NCI-H1694 treated with DMSO at 0.1 percent for 48 hours (cell line): ENCODE measurements at places on chromosomes 1 and 21.
A peak's percentile ranks its signal among the peaks of the same experiment; 100 is the strongest.

- DNase-seq = no peak
Measured at GRCh38 chr1:19009882-19010321, 53.4 kb upstream of the IFFO2 start.

DNA sequence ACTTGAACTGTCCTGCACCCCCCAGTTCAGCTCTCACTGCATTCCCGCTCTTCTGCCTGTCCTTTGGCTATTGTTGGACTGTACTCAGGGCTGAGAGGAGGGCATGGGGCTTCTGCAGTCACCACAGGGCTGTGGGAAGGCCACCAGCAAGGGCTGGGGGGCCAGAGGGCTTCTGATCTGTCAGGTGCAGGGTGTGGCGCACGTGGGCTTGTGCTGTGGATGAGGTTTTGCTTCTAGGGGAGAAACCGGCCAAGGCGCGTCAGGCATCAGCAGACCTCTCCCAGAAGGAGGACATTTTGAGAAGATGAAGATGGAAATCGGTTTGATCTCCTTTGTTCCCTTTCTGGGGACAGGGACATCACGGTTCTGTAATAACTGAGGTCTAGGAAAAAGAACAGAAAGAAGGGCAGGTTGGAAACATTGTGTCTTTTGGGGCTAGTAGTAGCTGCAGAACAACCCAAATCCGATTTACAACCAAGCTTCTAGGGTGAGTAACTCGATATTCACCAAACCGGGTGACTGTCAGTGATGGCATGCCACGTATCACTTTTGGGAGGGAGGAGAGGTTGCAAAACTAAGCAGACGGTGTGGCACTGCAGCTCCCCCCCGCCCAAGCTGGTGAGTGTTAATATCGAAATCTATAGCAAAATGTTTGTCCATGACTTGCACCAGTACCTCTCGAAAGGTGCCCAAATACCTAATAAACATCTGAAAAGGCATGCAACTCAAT is 40.9 kb downstream of the AGPAT3 start:
- DNase-seq = no peak

DNA sequence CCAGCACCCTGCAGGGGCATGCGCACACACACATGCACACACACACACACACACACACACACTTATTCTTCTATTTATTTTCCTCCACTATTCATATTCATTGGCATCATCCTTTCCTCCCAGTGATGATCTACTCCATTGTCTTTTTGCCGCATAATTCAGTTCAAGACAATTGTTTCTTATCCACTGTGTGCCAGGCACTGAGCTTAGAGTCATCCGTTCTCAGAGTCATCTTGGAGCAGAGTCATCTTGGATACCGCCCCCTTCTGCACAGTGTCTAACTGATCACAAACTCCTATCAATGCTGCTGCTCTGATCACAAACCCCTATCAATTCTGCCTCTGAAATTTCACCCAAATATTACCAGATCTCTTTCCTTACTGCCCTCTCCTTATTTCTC is 102.8 kb upstream of the PROX1 start:
- DNase-seq = no peak

DNA sequence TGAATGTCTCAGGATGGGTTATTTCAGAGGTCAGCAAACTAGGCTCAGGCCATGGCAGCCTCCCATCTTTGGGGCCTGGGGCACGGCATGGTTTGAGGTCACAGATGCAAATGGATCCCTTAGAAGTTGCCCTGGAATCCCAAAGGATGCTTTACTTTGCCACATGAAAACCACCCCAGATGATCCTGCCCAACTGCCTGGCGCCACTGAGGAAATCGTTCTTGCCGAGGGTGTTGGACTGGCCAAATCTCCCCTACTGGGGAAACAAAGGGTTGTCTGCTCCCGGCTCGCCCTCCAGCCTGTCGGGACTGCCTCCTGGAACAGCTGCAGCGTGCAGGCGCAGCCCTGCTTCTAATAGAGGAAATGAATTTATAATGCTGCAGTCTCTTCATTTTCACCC is 173.0 kb upstream of the LMO4 start:
- DNase-seq = no peak

GRCh38 chr21:26047279-26047967 is 123.1 kb downstream of the APP start:
- DNase-seq = no peak

DNA sequence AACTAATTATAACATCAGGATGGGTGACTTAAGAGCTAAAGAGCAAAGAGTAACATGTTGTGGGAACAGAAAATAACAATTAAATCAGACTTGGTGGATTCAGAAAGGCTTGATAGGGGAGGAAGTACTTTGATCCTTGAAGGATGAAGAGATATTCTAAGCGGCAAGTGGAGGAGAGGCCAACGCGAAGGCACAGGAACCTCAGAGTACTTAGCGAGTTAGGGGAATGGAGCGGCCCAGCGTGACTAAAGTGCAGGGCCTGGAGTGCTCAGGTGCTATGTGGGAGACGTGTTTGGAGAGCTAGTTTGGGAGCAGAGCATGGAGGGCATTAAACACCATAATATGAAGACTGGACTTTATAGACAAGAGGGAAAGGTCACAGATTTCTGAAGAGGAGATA is 64.3 kb downstream of the ADCY10 start:
- DNase-seq = no peak

GRCh38 chr1:186014370-186015037 is 280.3 kb downstream of the HMCN1 start:
- DNase-seq = no peak

DNA sequence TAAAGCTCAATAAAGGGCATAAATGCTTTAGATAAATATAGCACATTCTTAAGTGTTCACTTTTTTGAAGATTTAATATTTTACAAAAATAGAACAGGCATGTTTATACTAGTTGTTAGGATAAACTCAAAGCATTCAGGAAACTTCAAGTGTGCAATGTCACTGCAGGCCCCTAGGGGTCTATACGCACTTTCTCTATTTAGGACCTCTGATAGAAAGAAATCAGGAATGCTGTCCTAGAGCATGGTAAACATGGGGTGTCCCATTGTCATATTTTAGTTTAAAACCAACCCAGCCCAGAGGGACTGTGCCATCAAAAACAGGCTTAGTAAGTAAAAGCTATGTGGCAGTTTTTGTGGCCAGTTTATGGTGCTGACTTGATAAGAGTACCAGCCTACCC is 102.2 kb downstream of the BARHL2 start:
- peak; percentile 10 for DNase-seq

DNA sequence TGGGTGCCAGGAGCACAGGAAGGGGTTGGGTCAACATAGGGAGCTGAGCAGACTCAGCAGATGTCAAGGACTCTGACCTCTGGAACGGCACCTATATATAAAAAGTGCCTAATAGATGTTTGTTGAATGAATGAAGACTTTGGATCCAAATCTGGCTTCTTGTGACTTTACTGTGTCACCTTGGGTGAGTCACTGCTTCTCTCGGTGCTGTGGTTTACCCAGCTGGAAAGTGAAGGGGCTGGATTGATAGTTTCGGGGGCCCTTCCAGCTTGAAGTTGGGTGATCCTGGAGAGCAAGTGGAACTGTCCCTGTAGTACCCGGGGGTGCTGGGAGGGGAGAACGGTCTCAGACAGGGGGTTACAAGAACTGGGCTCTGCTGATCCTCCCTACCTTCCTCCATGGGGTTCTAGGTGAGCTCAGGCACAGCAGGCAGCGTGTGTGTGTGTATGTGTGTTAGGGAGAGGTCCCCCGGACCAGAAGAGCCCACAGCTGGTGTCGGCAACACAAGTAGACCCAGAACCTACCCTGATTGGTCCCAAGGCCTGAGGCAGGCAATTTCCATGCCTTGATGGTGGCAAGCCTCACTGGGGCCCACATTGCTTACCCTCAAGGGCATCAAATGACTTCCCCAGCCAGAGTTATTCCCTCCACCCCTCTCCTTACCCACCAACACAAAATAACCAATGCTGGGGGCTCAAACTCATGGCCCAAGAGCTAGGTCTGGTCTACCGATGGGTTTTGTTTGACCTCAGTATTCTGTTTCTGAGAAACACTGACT is 5.5 kb upstream of the PADI1 start:
- no peak for DNase-seq

DNA sequence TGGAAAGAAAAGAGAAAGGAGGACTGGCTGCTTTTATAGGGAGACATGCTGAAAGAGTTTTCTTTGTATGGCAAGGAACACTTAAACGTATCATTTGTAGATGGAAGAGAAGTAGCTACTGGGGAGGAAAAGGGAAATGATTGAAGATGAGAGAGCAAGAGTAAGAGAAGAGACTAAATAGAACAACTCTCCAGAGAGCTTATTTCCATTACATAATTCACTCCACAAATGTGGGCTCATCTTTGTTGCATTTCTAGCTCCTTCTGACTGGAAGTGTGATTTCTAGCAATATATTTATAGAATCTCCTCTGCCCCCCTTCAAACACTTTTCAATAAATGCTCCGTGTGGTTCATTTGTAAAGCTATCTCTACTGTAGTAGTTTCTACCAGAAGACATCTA is 71.0 kb downstream of the ST6GALNAC5 start:
- DNase-seq = no peak

DNA sequence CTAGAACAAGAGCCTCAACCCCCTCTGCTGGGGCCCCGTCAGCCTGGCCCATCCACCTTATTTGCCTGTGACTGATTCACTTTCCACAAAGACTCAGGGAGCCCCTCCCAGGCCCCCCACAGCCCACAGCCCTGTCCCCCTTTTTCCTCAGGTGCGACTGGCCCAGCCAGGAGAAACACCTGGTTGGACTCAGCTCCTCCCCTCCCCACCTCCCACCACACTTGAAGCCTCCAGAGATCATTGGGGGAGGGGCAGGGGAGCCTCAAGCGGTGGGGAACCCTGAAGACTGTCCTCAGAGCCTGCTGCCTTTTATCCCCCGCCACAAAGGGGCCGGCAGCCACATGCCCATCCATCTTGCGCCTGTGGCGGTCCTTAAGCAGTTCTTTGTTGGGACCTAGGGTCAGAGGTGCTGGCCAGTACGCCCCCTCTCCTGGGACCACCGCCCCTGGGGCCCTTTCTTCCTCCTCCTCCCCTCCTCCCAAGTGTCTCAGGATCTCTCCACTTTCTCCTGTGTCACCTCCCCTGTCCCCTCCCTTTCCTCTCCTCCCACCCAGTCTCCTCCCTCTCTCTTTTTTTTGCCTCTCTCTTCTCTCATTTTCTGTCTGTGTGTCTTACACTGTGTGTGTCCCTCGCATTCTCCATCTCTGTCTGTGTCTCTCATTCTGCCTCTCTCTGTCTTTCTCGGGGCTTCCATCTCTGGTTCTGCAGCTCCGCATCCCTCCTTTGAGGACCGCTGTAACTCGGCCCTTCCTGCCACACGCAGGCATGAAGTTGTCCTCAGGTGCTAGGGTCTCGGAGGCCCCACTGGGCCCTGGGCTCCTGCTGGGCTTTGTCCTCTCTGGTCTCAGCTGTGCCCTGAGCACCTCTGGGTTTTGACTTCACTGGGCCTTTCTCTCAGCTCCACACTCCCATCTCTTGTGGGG is 12.2 kb downstream of the CRABP2 start:
- no peak for DNase-seq

DNA sequence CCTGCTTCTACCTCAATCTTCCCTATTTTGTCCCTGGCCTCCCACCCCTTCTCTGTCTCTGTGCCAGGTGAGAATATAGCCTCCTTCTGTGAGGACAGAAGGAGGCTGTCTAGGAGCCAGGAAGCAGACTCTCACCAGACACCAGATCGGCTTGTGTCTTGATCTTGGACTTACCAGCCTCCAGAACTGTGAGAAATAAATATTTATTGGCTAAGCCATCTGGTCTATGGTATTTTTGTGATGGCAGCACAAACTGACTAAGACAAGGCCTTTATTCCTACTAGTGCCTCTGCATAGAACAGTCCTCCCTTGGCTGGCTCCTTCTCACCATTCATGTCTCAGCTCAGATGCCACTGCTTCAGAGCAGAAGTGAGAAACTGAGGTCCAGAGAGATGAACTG is 1.9 kb downstream of the GPN2 start:
- DNase-seq = no peak

- DNase-seq = no peak
Measured at GRCh38 chr1:23638786-23639241, 52.8 kb upstream of the RPL11 start.

DNA sequence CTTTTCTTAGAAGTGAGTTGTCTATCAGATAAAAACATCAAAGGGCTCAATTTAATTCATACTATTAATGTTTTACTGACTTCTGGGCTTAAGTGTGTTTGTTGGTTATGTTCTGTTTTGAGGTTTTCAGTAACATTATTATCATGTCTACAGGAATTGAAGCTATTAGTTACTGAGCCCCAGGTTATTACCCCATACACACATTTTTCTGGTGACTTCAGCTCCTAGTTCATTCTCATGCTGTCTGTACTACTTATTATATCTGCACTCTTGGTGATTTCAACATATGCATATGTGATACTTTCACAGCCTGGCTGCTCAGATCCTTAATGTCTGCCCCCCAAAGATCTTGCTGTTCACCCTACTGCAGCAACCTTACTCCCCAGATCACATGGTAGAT is 27.0 kb upstream of the SGIP1 start:
- DNase-seq = no peak

- no peak for DNase-seq
Measured at GRCh38 chr1:101005183-101005582, 20.4 kb downstream of the DPH5 start.

DNA sequence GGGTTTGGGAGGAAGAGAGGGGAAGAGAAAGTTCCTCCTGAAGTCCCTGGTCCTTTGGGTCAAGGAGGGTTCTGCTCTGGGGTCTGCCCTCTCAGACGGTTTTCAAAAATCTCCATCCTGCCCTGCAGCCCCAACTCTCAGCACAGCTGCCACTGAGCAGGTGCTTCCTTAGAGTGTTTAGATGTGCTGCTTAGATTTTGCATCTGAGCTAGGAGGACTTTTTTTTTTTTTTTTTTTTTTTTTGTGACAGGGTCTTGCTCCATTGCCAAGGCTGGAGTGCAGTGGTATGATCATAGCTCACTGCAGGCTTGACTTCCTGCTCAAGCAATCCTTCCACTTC is 324.9 kb upstream of the POU3F1 start:
- DNase-seq = no peak

DNA sequence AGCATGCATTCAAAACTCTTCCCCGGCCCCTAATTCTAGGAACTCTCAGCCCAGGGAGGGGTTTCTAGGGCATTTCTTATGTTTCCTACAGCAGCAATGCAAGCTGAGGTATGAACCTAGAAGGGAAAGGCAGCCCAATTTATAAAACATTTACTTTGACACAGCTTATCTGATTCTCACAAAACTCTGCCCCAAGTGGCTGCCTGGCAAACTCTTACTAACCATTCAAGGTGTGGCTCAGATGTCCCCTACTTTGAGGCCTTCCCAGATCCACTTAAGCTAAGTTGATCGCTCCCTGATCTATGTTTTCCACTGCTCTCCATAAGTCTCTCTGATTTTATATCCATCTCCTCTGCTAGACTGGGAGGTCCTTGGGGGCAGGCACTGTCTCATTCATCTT is 35.4 kb downstream of the AK2 start:
- no peak for DNase-seq

- no peak for DNase-seq
Measured at GRCh38 chr1:16293538-16293937, 56.6 kb upstream of the CPLANE2 start.

DNA sequence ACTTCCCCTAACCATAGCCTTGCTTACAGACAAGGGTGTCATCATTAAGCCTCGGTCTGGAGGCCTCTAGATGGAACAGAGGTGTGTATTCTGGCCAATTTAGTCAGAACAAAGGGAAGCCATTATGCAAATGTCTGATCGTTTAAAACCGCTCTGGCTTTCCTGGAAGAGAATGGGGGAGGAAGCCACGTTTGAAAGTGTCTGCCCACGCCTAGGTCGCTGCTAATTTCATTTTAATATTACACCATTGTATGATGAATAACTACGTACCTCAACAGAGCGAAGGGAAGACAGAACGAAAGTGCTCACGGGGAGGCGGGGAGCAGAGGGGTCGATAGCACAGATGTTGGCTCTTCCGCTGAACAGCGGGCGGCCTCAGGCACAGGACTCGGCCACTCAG is 41.1 kb upstream of the CSF3R start:
- no peak for DNase-seq
